NCI-H1436 (cell line): ENCODE measurements at places on chromosomes 12 and 14.
A peak's percentile ranks its signal among the peaks of the same experiment; 100 is the strongest.

- DNase-seq, result no peak
These were observed 670 bp upstream of the PSMA3 start for GRCh38 chr14:58243790-58244555.

DNA sequence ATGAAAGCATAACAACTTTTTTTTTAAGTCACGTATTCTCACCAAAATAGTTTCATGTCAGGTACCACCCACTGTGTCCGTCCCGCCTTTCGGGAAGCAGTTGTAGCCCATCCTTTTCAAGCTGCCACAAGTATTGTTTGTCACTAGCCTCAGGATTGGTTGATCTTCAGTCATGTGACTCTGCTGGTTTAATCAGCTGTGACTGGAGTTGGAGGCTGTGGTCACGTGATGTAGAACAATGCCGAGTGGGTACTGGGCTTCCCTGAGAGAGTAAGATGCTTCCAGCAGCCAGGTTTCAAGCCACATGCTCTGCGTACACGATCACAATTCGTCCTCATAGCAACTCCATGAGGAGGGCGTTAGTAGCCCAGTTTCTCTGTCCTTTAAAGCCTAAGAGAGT lies 83.0 kb upstream of the WSCD2 start:
- no peak for DNase-seq

- DNase-seq, result no peak
These were observed 1.4 kb downstream of the WSB2 start for GRCh38 chr12:118059341-118060191.

DNA sequence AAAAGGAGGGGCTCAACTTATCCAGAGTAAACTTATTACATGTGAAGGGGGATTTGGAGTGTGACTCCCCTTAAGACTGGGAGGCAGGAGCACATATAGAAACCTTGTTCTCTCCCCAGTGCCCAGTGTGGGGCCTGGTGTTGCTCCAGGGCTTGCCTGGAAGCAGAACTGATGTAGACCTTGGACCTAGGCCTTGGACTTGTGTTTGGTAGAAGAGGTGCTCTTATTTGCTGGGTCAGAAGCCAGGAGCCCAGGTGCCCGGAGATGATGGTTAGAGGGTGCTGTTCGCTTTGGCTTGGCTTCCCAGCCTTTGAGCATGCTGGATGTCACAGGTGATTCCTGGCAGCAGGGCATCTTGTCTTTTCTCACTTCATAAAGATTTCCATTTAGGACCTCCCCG lies 110.4 kb downstream of the SMOC1 start:
- DNase-seq, result no peak

GRCh38 chr12:128790653-128791373 lies 32.9 kb downstream of the SLC15A4 start:
- no peak for DNase-seq

DNA sequence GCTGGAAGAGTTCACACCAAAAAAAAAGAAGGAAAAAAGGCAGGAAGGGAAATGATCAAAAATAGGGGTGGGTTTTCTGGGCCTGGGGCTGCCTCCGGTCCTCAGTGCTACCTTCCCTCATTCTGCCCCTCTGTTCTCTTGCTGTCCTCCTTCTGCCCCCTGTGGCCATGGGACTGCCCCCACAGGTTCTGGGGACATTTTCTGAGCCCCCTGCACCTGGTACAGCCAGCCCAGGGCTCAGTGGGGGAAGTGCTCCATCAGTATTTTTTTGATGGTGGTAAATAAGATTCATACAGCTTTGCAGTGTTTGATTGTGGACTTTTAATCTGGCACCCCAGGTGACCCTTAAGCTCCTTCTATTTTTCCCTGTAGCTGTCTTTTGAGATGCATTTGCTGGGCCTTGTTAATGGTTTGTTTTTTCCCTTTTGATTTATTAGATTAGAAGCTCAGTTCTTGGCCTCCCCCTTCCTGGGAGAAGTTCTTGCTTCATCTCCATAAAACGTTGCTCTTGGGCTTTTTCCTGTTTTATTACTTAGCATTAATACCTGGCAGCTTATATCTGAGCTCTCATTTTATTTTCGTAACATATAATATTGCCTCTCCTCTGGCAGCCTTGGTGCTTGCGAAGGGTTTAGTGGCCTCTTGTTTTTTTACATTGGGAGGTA lies 43.1 kb downstream of the CHST11 start:
- DNase-seq, result no peak

- no peak for DNase-seq
These were observed 1293.1 kb upstream of the USP15 start for GRCh38 chr12:60967128-60967527.

GRCh38 chr12:19082365-19082911 lies 47.1 kb upstream of the PLEKHA5 start:
- no peak for DNase-seq

GRCh38 chr14:20470603-20470901 lies 1.3 kb downstream of the PNP start:
- no peak for DNase-seq

DNA sequence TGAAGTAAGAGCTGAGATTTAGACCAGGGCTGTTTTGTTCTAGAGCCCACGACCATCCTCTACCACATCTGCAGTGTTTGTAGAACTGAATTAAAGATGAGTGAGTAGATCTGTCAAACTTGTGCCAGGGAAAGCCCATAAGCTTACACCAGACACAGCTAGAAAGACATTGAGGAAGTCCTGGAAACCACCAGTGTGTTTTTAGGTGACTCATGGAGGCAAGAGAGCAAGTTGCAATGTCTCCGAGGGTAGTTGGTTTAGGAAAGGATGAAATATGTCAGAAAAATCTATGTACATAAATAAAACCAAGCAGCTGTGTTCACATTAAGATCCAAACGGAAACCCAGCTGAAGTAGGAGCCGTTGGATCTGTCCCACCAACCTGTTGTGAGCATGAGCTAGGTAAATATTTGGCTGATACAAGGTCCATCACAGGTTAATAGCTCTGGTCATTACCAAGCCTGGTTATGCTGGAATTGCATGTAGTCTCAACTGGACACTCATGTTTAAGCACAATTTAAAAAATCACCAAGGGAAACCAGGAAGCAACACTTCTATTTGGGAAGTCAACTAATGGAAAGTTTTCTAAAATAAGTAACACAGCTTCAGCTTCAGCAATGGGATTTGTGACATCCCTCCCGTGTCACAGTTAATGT lies 49.9 kb upstream of the PLEKHG3 start:
- DNase-seq, result no peak

GRCh38 chr12:5730962-5731361 lies 214.1 kb downstream of the ANO2 start:
- DNase-seq, result no peak

DNA sequence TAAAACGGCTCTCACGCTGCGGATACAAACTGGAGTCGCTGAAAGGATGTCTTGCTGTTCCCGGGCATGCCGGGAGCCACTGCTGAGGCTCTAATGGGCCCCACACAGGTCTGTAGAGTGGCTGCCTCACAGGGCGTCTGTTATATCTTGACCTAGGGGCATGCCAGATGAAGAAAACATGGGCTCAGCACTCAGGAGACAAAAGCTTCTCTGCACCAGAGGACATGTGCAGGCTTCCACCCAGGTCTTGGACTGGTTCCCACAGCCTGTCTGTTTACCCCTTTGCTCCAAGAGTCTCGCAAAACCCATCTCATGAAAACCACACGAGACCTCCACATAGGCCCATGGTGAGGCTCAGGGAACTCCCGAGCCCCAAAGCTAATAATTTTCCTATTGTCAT lies 134.2 kb downstream of the RPS29 start:
- DNase-seq, result no peak

DNA sequence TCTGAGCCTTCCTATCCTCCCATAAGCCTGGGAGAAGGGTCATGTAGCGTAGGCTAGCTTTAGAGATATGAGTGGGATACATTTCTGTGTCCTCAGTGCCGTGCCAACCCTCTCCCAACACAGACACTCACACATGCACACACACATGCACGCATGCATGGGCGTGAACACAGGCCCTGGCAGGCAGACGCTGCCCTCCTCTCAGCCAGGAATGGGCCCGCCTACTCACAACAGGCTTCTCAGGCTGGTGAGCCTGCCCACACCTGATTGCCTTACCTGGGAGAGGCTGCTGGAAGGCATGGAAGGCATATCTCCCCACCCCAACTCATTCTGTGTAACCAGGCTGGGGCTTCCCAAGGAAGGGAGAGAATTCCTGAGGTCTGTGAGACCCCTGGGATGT lies 12.8 kb upstream of the ACVR1B start:
- no peak for DNase-seq

DNA sequence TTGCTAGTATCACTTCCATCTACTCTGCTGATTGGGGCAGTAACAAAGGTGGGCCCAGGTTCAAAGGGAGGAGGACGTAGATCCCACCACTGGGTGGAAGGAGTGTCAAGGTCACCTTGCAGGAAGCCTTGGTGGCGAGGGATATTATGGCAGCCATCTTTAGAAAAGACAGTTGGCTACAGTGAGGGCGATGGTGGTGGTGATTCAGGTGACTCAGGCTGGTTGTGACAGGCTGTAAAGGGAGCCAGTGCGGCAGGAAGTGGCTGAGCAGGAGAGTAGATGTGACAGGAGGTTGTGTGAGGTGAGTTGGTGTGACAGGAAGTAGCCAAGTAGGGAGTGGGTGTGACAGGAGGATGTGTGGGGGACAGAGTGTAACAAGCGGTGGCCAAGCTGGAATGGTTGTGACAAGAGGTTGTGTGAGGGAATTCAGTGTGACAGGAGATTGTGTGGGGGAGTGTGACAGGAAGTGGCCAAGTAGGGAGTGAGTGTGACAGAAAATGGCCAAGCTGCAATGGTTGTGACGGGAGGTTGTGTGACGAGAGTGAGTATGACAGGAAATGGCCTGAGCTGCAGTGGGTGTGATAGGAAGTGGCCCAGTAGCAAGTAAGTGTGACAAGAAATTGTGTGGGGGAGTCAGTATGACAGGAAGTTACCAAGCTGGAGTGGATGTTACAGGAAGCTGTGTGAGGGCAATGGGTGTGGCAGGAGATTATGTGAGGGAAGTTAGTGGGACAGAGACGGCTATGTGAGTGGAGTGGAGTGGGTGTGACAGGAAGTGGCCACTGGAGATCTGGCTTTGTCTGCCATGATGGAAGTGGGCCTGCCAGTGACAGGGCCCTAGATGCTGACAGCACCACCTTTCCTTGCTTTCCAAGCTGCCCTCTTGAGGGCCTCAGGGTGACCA lies 136.5 kb upstream of the MYL2 start:
- DNase-seq, result no peak

GRCh38 chr12:49039421-49040363 lies 20.9 kb downstream of the KMT2D start:
- DNase-seq, result no peak

- DNase-seq, result no peak
These were observed 209.2 kb upstream of the C14orf180 start for GRCh38 chr14:104370256-104370870.

- no peak for DNase-seq
These were observed 382.7 kb downstream of the RGS6 start for GRCh38 chr14:72314808-72315435.

- no peak for DNase-seq
These were observed 35.1 kb downstream of the PELI2 start for GRCh38 chr14:56153267-56153666.

- DNase-seq, result no peak
These were observed 177.7 kb upstream of the FRMD6 start for GRCh38 chr14:51473808-51474565.

- DNase-seq, result no peak
These were observed 408.5 kb upstream of the RGS6 start for GRCh38 chr14:71523630-71524319.

DNA sequence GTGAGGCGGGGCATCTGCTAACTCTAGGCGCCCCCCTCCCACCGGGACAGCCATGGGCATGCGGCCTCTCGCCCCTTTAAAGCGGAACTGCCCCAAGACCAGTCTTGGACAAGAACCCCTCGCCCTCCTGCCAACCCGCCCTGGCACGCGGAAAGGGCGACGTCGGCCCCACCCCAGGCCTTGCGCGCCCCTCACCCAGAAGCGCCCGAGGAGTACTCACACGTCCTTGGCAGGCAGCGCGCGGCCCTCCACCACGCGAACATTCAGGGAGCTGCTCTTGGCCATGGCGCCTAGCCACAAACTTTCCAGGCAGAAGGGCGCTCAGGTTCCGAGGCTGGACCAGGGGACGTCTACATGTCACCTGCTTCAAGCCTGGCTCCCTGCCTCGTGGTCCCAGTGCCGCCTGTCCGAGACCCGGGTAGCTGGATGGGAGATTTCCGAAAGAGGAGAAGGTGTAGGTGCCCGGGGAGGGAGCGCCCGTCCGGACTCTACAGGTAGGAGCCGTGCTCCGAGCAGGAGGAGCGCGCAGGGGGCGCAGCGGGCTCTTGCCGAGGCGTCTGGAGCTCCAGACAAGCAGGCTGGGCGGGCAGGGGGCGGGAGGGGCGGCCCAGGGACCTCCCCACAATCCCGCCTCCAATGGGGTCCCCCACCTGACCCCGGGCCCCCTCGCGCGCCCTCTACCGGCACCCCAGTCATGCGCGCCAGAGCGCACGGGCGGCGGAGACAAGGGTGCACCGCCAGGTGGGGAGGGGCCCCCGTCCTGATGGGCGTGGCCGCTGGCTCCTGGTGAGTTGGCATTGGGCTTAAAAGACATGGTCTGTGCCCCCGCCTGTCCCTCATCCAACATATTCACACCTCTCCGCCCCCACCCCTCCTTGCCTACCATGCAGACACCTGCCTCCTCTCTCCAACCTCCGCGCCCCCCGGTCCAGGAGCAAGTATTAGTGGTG lies at the start of gene RASAL1:
Gene RASAL1 (minus strand): TSS at position 584 of the 950 bp plus-strand sequence. CDS start 299 bp downstream, at position 285.
- DNase-seq, result peak; percentile 86

GRCh38 chr12:47216150-47216677 lies 136.5 kb upstream of the AMIGO2 start:
- no peak for DNase-seq

- DNase-seq, result no peak
These were observed 48.4 kb downstream of the MYRFL start for GRCh38 chr12:69873429-69873828.

- no peak for DNase-seq
These were observed 89.4 kb downstream of the DUSP16 start for GRCh38 chr12:12473223-12473622.

DNA sequence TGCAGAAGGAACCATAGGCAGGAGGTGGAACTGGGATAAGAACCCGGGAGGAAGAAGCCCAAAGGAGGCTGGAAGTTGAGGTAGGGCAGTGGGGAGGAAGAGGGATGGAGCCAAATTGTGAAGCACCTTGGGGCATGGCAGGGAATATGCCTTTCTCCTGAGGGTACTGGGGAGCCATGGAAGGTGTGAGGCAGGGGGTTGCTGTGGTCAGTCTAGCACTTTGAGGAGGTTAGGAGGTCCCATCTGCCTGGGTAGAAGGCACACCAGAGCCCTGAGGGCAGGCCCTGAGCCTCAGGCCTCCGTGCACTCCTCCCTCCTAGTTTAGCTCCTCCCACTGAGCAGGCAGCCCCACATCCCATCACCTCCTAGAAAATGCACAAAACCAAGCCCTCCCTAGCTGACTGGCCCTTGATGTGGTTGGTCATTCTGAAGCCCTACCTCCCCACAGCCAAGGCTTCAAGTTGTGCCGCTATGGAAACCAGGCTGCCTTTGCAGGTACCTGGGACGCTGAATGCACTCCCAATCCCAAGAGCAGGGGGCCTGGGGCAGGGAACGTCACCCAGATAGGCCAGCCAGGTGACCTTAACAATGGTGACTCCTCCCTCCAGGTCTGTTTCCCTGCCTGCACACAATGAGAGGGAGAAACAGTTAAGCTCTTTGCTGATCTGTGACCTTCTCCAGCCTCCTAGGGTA lies 15.1 kb downstream of the PHETA1 start:
- DNase-seq, result no peak

- DNase-seq, result no peak
These were observed 7.0 kb downstream of the ITGB7 start for GRCh38 chr12:53200107-53200457.
